Kidney glomerular epithelial cell (primary cell): ENCODE measurements at places on chromosomes 12 and 14.

GRCh38 chr14:103545915-103546651 lies 16.4 kb downstream of the BAG5 start:
- no peak for DNase-seq

DNA sequence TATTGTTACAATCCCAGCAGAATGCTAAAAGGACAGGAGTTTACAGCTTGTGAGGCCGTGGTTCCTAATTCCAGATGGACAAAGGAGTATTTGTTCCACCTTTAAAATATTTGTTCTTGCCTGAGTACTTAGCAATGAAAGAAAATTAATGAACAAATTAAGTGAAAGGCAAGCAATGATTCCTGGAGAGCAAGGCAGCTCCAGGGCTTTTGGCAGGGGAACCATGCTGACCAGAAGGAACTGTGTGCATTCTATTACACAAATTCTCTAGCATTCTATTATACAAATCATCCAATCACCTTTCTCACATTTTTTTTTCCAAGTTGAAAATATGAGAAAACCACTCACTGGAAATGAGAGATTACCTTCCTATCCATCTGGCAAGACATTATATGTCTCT lies 1.8 kb upstream of the BMAL2 start:
- no peak for DNase-seq

GRCh38 chr12:14774074-14774905 lies 29.0 kb downstream of the WBP11 start:
- DNase-seq, result peak; percentile 98

DNA sequence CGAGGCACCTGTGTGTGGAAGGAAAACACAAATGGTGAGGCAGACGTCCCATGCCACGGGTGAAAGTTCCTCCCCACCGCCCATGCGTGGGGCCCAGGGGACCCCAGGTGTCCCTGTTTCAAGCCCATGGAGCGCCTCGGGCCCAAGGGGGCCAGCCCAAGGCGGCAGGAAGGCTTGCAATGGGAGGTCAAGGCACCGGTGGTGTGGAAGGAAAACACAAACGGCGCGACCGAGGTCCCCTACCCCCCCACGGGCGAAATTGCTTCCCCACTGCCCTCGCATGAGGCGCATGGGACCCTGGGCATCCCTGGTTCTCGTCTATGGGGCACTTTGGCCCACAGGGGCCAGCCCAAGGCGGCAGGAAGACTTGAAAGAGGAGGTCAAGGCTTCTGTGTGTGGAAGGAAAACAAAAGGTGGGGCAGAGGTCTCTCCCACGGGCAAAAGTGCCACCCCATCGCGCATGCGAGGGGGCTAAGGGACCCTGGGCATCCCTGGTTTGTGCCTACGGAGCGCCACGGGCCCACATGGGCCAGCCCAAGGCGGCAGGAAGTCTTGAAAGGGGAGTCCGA lies 379.4 kb downstream of the ALG10 start:
- no peak for DNase-seq

GRCh38 chr12:114975640-114976310 lies 291.8 kb upstream of the TBX3 start:
- DNase-seq, result no peak

DNA sequence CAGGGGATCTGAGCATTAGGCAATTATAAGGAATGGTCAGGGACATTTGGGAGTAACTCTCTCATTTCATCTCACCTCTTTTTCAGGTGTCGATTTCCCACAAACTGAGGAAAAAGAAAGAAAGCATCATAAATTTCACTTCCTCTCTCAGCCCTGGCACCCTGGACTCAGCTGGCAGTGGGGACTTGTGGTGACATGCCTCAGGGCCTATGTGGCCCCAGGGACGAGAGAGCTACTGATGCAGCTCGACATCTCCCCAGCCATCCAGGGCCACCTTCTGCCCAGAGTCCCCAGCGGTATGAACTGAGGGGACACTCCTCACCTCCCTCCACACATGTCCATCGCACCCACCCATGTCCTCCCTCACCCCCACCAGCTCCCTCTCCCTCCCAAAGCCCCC lies 11.7 kb downstream of the TNFRSF1A start:
- DNase-seq, result no peak

- no peak for DNase-seq
These were observed 44.5 kb downstream of the NUAK1 start for GRCh38 chr12:106094304-106094703.

- no peak for DNase-seq
These were observed 119.1 kb downstream of the TTC7B start for GRCh38 chr14:90697132-90697531.

DNA sequence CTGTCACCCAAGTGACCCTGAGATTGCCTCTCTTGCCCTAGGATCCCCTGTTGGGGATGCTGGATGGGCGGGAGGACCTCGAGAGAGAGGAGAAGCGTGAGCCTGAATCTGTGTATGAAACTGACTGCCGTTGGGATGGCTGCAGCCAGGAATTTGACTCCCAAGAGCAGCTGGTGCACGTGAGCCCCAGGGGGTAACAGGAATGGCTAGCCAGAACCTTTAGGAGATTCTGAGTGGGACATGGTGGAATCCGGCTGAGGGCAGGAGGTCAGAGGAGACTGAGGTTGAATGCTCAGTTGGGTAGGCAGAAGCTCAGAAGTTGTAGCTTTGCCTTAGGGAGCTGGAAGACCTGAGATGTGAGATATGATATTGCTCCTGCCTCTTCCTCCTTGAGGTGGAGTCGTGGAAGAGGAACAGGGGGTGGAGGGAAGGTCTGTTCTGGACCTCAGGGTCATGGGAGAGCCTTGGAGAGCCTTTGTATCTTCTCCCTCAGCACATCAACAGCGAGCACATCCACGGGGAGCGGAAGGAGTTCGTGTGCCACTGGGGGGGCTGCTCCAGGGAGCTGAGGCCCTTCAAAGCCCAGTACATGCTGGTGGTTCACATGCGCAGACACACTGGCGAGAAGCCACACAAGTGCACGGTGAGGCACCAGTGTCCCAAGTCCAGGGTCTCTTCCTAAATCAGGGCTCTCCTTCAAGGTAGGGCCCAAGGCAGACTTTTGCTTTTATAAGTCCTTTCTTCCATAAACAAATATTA lies 6.3 kb downstream of the GLI1 start:
- no peak for DNase-seq

- no peak for DNase-seq
These were observed 126.8 kb upstream of the PZP start for GRCh38 chr12:9334964-9335363.

DNA sequence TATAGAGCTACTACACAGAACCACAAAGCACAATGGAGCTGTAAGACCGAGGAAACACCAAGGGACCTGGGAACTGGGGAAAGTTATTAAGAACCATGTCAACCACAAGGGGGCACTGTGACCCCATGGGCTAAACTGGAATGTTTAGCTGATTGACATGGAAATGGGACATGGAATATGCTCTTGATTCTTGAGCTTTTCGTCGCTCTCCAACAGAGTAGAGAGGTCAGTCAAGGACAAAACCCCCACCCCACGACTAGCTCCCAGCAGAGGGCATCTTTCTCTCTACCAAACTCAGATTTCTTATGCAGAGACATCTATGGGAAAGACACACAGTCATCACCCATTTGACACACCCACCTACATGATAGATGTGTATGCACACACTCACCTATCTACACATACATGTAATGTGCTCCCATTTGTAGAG lies 10.1 kb downstream of the NDRG2 start:
- peak; percentile 65 for DNase-seq

GRCh38 chr14:57865066-57865402 lies 858 bp downstream of the SLC35F4 start:
- no peak for DNase-seq

DNA sequence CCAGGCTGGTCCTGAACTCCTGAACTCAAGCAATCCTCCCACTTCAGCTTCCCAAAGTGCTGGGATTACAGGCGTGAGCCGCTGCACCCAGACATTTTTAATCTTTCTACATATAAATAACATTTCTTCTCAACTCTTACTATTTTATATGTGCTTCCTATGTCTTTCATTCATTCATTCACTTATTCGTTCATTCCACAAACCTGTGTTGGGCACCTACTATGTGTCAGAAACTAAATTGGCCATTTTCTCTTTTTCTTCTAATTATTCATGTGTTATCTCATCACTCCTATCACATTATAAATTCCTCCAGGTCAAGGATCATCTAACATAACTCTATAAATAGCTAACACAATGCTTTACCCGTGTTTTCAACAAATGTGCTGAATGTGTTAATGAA lies 23.7 kb downstream of the FOXA1 start:
- no peak for DNase-seq

GRCh38 chr12:131011165-131012079 lies 57.7 kb downstream of the ADGRD1 start:
- DNase-seq, result no peak

GRCh38 chr12:54196396-54196795 lies 7.6 kb upstream of the SMUG1 start:
- no peak for DNase-seq

DNA sequence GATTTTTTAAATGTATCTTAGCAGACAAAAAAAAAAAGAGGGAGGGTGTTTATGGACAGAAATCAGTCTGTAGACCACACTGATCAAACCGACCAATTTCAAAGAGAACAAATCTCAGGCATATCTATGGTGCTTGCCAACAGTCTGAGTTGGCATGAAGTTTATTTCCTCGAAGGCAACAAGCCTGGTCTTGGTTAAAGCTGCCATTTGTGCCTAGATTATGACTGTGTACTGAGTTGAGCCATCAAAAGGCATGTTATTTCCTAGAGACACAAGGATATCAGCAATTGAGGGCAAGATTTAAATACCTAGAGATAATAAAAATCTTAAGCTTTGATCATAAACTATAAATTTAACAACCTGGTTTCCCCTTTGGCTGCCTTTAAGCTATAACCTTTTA lies 119.2 kb downstream of the SLC2A13 start:
- no peak for DNase-seq

DNA sequence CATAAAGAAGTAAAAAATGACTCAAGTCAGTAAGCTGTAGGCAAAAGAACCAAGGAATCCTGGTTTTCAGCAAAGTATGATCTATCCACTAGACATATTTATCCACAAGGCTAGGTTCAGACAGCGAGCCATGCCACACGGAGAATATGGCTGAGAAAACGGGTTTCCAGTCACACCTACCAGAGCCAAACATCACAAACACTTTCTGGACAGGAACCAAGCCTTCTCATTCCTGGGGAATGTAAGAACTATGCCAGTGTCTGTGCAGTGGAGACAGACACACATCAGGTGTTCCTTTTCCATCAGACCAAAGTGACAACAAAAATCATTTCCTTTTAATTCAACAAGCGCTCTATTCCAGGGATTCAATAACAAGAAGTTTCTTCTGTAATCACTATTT lies 41.1 kb downstream of the AREL1 start:
- peak; percentile 64 for DNase-seq

GRCh38 chr12:46556819-46557524 lies 184.4 kb upstream of the SLC38A2 start:
- peak; percentile 48 for DNase-seq

GRCh38 chr12:47672068-47672467 lies 33.8 kb downstream of the RPAP3 start:
- no peak for DNase-seq

DNA sequence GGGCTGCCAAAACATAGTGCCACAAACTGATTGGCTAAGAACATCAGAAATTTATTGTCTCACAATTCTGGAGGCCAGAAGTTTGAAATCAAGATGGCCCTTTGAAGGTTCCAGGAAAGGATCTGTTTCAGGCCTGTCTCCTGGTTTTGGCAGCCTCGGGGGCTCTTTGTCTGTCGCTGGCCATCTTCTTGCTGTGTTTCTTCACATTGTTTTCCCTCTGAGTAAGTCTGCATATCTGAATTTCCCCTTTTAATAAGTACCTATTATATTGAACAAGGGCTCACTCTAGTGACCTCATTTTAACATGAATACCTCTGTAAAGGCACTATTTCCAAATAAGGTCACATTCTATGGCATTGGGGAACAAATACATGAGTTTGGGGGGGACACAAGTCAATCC lies 467.1 kb upstream of the MGAT4C start:
- DNase-seq, result no peak

- DNase-seq, result no peak
These were observed 5.9 kb downstream of the RPS6KL1 start for GRCh38 chr14:74917178-74917543.

- no peak for DNase-seq
These were observed 10.2 kb upstream of the RNASE10 start for GRCh38 chr14:20494935-20495766.

- no peak for DNase-seq
These were observed 1198.5 kb downstream of the FSCB start for GRCh38 chr14:43308421-43309110.

GRCh38 chr12:108907839-108908351 lies 28.0 kb downstream of the DAO start:
- peak; percentile 49 for DNase-seq

DNA sequence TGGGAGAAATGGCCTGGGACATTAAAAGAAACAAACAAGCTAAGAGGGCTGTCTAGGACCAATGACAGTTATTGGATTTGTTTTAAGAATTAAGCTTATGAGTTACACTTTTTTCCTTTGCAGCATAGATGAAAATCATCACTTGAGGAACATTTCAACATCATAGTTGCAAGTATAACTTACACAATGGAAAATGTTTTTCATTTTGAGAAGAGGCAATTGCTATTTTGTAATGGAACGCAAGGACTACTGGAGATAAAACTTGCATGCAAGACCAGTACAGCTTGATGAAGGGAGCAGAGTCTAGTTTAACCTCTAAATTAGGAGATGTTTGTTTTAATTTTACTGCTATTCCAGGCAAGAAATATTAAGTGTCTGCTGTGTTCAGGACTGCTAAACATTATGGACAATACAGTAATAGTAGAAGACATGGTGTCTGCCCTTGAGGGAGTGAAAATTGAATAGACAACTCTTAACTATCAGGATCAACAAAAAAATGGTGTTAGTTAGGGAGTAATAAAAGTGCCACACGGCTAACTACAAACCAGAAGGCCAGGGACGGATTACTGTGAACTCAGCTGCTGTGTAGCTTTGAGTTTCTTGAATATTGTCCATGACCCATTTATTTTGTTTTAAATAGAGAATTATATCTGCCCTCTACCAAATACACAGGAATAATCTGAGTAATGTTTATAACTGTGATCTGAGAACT lies 374.5 kb downstream of the RAD51B start:
- no peak for DNase-seq
